NCI-H2081 treated with DMSO at 0.1 percent for 48 hours (cell line): ENCODE measurements at places on chromosomes 7 and 10.

- no peak for DNase-seq
Measured at GRCh38 chr7:2508327-2509215, 11.0 kb upstream of the LFNG start.

GRCh38 chr10:80900661-80901060 lies 363.0 kb downstream of the SH2D4B start:
- no peak for DNase-seq

GRCh38 chr7:28669330-28669729 lies 257.0 kb downstream of the CREB5 start:
- no peak for DNase-seq

DNA sequence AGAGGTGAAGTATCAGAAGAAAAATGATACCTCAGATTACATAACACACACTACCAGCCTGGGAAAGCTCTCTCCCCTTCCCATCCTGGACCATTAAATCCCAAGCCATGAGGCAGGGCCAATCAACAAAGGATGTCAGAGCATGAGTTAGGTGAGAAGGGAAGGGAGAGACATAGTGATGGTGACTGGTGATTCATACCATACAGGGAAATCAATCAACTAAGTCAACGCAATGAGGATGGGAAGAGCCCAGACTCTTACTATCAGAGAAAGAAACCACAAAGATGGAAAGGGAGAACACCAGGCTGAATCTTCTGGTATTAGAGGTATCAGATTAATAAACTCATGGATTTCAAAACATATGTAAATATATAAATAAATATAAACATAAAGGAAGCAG lies 185.4 kb downstream of the KMT2E start:
- no peak for DNase-seq

DNA sequence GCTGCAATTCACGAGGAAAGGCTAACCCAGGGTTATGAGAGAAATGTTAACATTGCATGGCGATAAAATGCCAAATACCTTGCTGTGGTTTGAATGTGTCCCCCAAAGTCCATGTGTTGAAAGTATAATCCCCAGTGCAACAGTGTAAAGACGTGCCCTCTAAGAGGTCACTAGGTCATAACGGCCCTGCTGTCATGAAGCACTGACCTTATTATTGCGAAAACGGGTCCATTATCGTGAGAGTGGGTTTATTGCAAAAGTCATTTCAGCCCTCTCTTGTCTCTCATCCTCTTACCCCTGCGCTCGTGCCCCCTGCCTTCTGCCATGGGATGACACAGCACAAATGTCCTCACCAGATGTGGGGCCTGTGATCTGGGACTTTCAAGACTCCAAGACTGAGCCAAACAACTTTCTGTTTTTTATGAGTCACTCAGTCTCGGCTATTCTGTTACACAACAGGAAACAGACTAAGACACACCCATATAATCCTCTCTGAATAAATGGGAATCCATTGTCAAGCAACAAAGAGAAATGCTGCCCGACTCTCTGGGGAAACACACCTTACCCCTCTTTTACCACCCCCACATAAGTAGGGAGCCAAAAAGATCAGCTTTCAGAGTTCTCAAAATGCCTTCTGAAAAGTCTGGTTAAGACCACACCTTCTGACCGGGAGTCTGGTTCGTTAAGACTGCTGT lies 73.1 kb upstream of the UCN3 start:
- no peak for DNase-seq

- DNase-seq, result no peak
Measured at GRCh38 chr7:5711409-5711808, 70.1 kb downstream of the RNF216 start.

DNA sequence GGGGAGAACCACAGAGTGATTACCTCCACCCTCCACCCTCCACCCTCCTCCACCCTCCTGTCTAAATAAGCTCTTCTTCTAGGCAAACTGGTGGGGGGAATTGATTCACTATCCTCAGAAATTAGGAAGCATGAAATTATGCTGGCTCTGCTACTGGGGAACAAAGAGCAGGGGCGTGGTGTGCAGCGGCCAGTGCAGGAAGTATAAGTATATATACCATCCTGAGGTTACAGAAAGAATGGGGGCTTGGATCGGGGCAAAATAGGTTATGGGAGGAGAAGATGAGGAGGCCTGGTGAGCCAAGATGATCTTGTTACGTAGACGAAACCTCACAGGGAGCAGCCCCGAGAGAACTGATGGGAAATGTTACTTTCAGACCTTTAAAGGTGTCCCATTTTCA lies 49.1 kb downstream of the SYPL1 start:
- DNase-seq, result no peak

- no peak for DNase-seq
Measured at GRCh38 chr10:55519264-55519663, 718.2 kb upstream of the PCDH15 start.

- no peak for DNase-seq
Measured at GRCh38 chr10:118638680-118639079, 43.2 kb upstream of the PRLHR start.

GRCh38 chr10:72336259-72337038 lies 18.3 kb downstream of the DNAJB12 start:
- no peak for DNase-seq

- DNase-seq, result no peak
Measured at GRCh38 chr7:142440906-142441411, 183.1 kb upstream of the PRSS58 start.

DNA sequence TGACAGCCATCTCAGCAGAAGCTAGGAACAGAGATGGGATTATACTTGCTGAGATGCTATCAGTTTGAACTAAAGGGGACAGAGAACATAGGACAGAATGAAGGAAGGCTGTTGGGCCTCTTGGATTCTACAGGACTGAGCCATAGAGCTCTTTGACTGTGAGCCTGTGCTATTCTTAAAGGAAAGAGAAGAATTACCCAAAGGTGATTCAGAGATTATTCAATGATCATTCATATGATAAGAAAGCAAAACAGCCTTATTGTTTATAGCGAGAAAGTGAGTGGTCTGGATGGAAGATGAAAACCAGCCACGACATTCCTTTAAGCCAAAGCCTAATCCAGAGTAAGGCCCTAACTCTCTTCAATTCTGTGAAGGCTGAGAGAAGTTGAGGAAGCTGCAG lies 69.7 kb upstream of the NEUROD6 start:
- no peak for DNase-seq

DNA sequence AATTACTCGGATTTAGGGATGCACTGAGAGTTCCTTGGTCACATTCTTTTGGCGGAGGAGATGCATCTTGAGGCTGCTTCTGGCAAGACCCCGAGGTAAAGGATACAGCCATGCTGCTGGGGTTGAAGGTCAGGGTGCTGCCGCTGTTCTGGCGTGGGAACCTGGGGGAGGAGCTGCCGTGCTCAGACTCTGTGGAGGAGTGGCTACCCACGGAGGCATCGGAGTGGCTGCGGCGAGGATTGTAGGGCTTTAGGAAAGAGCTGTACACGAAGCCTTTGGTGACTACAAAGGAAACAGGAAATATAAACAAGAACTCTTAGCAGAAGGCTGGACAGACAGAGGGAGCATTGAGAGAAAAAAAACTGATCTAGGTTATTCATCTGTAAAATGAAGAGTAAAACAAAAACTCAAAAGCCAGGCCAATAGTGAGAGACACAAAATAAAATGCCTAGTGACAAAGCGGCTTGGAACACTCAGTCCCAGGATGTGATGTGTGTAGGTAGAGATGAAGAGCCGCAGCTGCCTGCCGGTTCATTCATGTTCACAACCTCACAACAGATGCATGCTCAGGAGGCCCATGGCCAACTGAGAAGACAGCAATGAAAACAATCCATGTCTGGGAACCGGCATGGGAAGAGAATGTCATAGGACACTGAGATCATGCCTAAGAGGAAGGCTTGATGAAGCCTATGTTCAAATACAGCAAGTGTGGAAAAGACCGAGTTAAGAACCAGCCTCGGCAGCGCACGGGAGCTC lies 97.8 kb downstream of the ABCC2 start:
- DNase-seq, result no peak

DNA sequence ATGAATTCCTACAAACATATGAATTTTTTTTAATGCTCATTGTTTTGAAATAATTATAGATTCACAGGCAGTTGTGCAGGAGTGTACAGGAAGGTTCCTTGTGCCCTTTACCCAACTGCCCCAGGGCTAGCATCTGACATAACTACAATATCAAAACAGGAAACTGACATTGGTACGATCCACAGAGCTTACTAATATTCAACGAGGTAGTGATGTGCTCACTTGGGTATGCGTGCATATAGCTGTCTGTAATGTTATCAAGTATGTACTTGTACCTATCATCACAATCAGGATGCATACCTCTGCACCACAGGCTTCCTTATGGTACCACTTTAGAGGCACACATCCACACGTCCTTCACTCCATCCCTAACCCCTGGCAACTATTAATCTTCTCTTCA lies 68.3 kb downstream of the BMS1 start:
- no peak for DNase-seq

- DNase-seq, result no peak
Measured at GRCh38 chr10:59240582-59241183, 64.2 kb downstream of the PHYHIPL start.

DNA sequence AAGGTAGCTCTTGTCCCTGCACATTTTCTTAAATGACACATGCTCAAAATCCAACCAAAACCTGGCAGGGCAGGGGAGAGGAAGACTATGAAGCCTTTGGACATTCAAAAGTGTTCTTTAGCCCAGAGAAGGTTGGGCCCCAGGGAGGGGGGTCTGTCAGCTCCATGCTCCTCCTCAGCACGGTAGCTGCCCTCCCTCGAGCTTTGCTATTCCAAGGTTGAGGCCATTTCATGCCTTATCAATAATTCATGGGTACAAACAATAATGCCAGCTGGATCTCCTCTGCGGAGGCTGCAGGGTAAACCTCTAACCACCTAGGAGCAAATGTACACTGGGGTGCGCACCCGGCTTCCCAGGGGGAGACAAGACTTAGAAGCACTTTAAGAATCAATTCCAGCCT lies 61.5 kb downstream of the SLIT1 start:
- DNase-seq, result no peak

- DNase-seq, result no peak
Measured at GRCh38 chr10:96505150-96506136, 8.3 kb downstream of the TLL2 start.
